GM23338 (cell line): ENCODE measurements at places on chromosomes 4 and X. TPM values are rescaled to one million over a fixed set of nuclear protein-coding genes. Genes with fewer than 3 reads are reported as not detected.

The NPY2R gene
- 0.47 and 0.59 TPM in 2 replicates for total RNA-seq

DNA sequence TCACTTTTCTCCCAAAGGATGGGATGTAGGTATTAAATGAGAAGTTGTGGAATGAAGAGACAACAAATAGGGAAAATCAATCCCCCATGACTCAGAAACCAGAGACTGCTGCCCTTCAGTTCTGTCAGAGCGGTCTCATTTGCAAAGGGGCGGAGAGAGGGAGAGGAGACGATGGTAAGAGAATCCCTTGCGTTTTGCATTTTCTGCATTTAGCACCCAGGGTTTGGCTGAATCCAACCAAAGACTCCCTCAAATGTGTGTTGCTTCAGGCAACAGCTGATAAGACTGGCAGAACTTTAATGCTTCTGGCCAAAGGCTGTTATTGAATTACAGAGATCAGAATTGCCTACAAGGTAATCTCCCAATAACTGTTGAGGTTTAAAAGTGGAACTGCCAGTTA, 230.2 kb downstream of the EVC2 start:
- DNase-seq, result peak; percentile 25
- no peaks in the 10 kb centered on the region for H3K27me3 ChIP-seq
- no peak overlapping the region for H3K4me3 ChIP-seq
- H3K4me1 ChIP-seq, result peaks cover 9% of the 10 kb centered on the region
- H3K27ac ChIP-seq, result no peak overlapping the region

The SSX3 gene
- not detected in 2 replicates for total RNA-seq

GRCh38 chr4:89298155-89298554, 9.4 kb downstream of the GPRIN3 start:
- H3K27ac ChIP-seq, result no peak overlapping the region
- H3K4me3 ChIP-seq, result no peak overlapping the region
- no peaks in the 10 kb centered on the region for H3K27me3 ChIP-seq

DNA sequence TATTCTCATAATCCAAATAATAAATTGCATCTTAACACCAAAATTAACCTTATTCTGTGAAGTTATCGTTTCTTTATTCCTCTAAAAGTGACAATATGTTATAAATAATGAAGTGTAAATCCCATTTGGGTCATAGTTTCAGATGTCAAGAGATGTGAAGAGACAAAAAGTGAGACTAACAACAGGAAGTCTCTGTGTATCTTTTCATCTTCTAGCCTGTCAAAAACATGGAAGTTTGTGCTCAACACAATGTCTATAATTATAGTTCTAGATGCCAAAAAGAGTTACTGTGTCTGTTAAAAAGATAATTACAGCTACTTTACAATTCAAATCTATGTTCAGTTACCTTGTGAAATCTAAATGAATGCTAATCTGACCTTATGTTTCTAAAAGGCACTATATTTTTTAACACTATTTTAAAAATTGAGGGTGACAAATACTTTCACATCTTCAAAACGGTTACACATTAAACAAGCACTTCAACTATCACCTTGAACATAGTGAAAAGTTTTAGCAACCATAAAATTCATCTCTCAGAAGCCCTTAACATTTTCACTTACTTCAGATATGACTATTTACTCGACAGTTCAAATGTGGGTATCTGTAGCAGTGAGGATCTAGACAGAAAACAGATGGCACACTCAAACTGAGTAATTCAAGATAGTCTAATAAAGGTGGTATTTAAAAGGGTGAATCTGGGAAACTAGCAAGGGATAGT, 509.8 kb downstream of the ARAP2 start:
- H3K36me3 ChIP-seq, result no peaks in the 10 kb centered on the region
- no peak overlapping the region for H3K27ac ChIP-seq
- H3K4me3 ChIP-seq, result no peak overlapping the region
- no peaks in the 10 kb centered on the region for H3K27me3 ChIP-seq

The TRIM75 gene
- not detected in 2 replicates for total RNA-seq

The SLITRK2 gene
- 0.04 and 0.10 TPM in 2 replicates for total RNA-seq

The GUCY1B1 gene
- total RNA-seq, result 4.3 TPM in 2 replicates

- H3K36me3 ChIP-seq, result no peaks in the 10 kb centered on the region
- no peak for DNase-seq
- no peak overlapping the region for H3K4me3 ChIP-seq
- no peaks in the 10 kb centered on the region for H3K27me3 ChIP-seq
- H3K4me1 ChIP-seq, result no peaks in the 10 kb centered on the region
Observed at GRCh38 chr4:69838977-69839376, 21.0 kb downstream of the SULT1E1 start.

The SYP gene
- total RNA-seq, result 7.3 and 9.1 TPM in 2 replicates

- H3K27ac ChIP-seq, result no peak overlapping the region
- H3K27me3 ChIP-seq, result no peaks in the 10 kb centered on the region
- H3K4me3 ChIP-seq, result no peak overlapping the region
- H3K36me3 ChIP-seq, result no peaks in the 10 kb centered on the region
- DNase-seq, result no peak
Observed at GRCh38 chr4:47829438-47829837, 8.4 kb downstream of the CORIN start.

The PAGE1 gene
- total RNA-seq, result not detected in 2 replicates

- DNase-seq, result no peak
- H3K27ac ChIP-seq, result no peak overlapping the region
- H3K4me1 ChIP-seq, result peaks cover 23% of the 10 kb centered on the region
- no peak overlapping the region for H3K4me3 ChIP-seq
Observed at GRCh38 chrX:130716781-130717413, 186.1 kb downstream of the ENOX2 start.

- no peaks in the 10 kb centered on the region for H3K27me3 ChIP-seq
- H3K4me3 ChIP-seq, result no peak overlapping the region
- H3K36me3 ChIP-seq, result no peaks in the 10 kb centered on the region; the same call in 1 of the 2 replicates
- no peaks in the 10 kb centered on the region for H3K4me1 ChIP-seq
- no peak for DNase-seq
Observed at GRCh38 chr4:53175640-53176039, 190.2 kb downstream of the SCFD2 start.

GRCh38 chr4:142021761-142022160, 385.4 kb downstream of the IL15 start:
- no peak overlapping the region for H3K27ac ChIP-seq
- H3K36me3 ChIP-seq, result no peaks in the 10 kb centered on the region
- H3K4me3 ChIP-seq, result no peak overlapping the region
- DNase-seq, result no peak
- H3K4me1 ChIP-seq, result no peaks in the 10 kb centered on the region

DNA sequence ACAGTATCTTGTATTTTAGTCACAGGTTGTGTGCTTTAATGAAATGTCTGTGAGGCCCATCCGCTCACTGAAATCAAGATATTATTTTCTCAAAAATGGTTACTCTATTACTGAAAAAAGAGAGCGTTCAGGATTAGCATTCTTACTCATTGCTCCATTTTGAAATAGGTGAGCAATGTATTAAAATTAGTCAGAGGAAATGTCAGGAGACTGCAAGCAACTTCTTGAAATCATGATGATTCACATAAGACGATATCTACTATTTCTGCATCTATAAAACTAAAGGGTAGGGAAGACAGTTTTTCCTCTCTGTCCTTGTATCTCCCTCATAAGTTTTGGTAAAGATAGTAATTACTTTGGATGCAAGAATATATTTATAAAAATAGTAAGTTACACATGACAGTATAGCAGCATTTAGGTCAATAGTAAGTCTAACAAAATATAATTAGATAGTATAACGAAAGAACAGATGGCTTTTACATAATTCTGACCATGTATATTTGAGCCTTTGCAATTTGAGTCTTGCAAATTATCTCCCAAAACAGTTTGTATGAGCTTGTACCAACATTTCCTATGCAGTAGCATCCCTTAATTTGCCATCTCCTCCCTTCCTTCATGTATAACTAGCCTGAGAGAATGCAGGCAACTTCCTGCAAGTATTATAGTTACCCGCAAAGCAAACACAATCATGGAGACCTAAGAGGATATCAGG, 937.8 kb downstream of the PCDH7 start:
- H3K4me3 ChIP-seq, result no peak overlapping the region
- DNase-seq, result no peak
- H3K36me3 ChIP-seq, result no peaks in the 10 kb centered on the region
- no peaks in the 10 kb centered on the region for H3K4me1 ChIP-seq
- no peak overlapping the region for H3K27ac ChIP-seq
- no peaks in the 10 kb centered on the region for H3K27me3 ChIP-seq

DNA sequence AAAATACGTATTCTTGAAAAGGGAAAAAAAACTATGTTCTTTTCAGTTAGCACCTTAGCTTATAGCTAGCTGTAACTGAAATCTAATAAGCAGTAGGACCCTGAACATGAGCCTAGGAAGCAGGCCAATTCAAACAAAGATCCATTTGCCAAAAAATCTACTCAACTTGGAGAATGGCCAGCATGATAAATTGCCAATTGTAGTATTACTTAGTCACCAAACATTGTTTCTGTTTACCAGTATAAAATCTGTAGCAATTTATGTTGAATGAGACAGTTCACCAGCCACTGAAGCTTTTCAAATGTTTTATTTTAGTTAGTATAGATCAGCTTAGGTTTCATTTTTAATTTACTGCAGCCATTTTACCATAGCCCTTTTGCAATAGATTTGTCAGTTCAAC, 323.6 kb upstream of the DIPK2B start:
- no peak overlapping the region for H3K4me3 ChIP-seq
- no peaks in the 10 kb centered on the region for H3K36me3 ChIP-seq
- DNase-seq, result no peak
- H3K27me3 ChIP-seq, result no peaks in the 10 kb centered on the region
- H3K27ac ChIP-seq, result no peak overlapping the region
- no peaks in the 10 kb centered on the region for H3K4me1 ChIP-seq

- no peak overlapping the region for H3K27ac ChIP-seq
- H3K4me1 ChIP-seq, result peaks cover 13% of the 10 kb centered on the region; the same call in 1 of the 2 replicates
- DNase-seq, result no peak
- no peaks in the 10 kb centered on the region for H3K27me3 ChIP-seq
- no peak overlapping the region for H3K4me3 ChIP-seq
Observed at GRCh38 chr4:129110931-129111330, 15.0 kb downstream of the C4orf33 start.

The DCAF12L2 gene
- total RNA-seq, result 1.3 and 1.9 TPM in 2 replicates

GRCh38 chrX:132090403-132091159, 37.2 kb downstream of the FRMD7 start:
- H3K4me1 ChIP-seq, result no peaks in the 10 kb centered on the region
- no peak overlapping the region for H3K27ac ChIP-seq
- no peak overlapping the region for H3K4me3 ChIP-seq
- no peaks in the 10 kb centered on the region for H3K36me3 ChIP-seq
- no peaks in the 10 kb centered on the region for H3K27me3 ChIP-seq

DNA sequence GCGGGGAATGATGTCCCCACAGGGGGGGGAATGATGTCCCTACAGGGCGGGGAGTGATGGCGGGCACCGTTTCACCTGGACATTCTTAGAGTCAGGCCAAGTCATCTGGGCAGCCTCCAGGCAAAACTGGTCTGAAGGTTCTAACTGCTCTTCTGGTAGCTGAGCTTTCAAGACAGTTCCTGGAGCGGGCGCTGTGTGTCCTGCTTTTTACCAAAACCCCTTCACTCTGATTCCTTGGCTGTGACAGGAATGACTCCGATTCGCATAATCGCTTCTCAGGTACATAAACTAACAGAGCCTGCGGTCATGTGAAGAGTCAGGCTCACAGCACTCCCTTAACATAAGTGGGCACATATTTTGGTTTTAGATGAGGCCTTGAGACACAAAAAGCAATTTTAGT, 836.0 kb downstream of the TRIML1 start:
- no peaks in the 10 kb centered on the region for H3K36me3 ChIP-seq
- H3K4me1 ChIP-seq, result peaks cover 25% of the 10 kb centered on the region

The SSX7 gene
- not detected in 2 replicates for total RNA-seq

- no peak overlapping the region for H3K27ac ChIP-seq
- H3K4me3 ChIP-seq, result no peak overlapping the region
- no peaks in the 10 kb centered on the region for H3K36me3 ChIP-seq
- H3K27me3 ChIP-seq, result no peaks in the 10 kb centered on the region
- DNase-seq, result no peak
Observed at GRCh38 chr4:41305476-41305875, 48.7 kb downstream of the UCHL1 start.

DNA sequence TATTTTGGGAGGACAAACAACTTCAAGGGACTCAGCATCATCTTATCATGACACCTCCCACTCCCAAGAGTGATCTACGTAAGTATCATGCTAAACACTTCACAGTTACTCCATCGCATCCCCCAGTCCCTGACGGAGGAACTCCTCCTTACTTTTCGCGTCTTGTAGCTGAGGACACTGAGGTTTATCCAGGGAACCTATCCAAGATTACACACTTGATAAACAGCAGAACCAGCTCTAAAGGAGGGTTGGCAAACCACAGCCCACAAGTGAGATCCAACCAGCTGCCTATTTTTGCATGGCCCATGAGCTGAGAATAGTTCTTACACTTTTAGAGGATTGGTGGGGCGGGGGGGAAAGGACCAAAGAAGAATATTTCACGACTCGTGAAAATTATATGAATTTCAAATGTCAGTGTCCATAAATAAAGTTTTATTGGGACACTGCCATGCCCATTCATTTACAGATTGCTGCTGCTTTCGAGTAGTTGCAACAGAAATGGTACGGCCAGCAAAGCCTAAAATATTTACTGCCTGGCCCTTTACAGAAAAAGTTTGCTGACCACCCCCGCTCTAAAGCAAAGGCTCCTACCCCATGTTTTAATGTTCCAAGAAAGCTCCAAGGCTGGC, 47.8 kb downstream of the SEPSECS start:
- no peak for DNase-seq
- no peak overlapping the region for H3K4me3 ChIP-seq
- H3K4me1 ChIP-seq, result no peaks in the 10 kb centered on the region

The XAGE1B gene
- total RNA-seq, result not detected in 2 replicates

DNA sequence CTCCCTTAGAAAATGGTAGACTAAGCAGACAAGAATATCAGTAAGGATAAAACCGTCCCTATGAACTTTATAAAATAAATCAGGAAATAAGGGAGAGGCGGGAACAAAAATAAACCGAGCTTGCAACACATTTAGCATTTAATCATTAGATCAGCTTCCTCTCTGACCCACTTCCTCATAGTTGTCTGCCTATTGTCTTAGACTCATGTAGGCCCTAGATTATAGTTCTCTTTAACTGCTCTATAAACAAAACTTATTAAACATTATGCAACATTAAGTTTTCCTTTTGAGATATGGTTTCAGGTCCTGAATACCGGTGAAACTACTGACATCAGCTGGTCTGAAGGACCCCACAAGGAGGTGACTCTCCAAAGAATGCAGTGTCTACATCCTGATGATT, 15.8 kb upstream of the SRD5A3 start:
- H3K4me3 ChIP-seq, result no peak overlapping the region
- DNase-seq, result no peak
- H3K4me1 ChIP-seq, result no peaks in the 10 kb centered on the region
- H3K27ac ChIP-seq, result no peak overlapping the region

The FRG2 gene
- not detected in 2 replicates for total RNA-seq

- DNase-seq, result no peak
- H3K36me3 ChIP-seq, result no peaks in the 10 kb centered on the region
- no peaks in the 10 kb centered on the region for H3K27me3 ChIP-seq
- peaks cover 31% of the 10 kb centered on the region for H3K4me1 ChIP-seq
Observed at GRCh38 chr4:148057984-148058859, 326.3 kb downstream of the ARHGAP10 start.

DNA sequence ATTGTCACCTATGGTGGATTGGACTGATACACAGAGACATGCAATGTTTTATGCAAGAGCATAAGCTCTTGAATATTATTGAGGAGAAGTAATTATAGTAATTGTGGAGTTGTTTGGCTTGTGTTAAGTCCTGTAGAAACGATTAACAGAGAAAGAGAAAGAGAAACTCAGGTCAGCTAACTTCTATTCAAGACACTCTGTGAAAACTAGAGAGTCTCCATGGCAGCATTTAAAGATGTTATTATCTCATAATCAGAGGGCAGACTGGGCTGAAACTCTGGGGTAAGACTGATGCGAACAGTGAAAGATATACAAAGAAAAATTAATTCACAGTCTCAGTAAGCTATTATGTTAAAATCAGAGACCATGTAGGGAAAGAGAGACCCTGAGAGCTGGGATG, 625.7 kb downstream of the FAT4 start:
- no peaks in the 10 kb centered on the region for H3K36me3 ChIP-seq
- H3K4me3 ChIP-seq, result no peak overlapping the region
- no peak overlapping the region for H3K27ac ChIP-seq
- DNase-seq, result no peak
- H3K27me3 ChIP-seq, result no peaks in the 10 kb centered on the region
